Stimulated activated CD4-positive, alpha-beta T cell treated with anti-CD3 and anti-CD28 coated beads, Interleukin-4, amount 100 ng/mL, for 4 hours (primary cell): ENCODE measurements at places on chromosomes 7 and 10.

DNA sequence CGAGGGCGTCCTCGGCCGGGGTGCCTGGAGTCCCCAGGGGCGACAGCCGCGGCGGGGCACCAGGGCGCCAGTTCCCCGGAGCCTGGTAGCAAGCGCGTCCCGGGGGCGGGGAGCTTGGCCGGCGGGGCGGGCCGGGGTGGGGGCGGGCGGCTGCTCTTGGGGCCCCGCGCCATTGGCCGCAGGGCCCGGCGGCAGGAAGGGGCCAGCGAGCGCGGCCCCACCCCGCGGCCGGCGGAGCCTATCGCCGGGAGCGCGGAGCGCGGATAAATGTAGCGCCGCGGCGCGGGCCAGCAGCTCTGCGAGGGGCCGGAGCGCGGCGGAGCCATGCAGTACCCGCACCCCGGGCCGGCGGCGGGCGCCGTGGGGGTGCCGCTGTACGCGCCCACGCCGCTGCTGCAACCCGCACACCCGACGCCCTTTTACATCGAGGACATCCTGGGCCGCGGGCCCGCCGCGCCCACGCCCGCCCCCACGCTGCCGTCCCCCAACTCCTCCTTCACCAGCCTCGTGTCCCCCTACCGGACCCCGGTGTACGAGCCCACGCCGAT, at the start of gene HHEX:
HHEX (plus strand) TSS at position 293 of the 548 bp plus-strand sequence; CDS start at position 325, 32 bp downstream.
- DNase-seq: peak; percentile 24

GRCh38 chr7:138861051-138861450, 63.1 kb upstream of the ATP6V0A4 start:
- no peak for DNase-seq

- DNase-seq: no peak
Observed at GRCh38 chr7:49297958-49298357, 373.6 kb downstream of the CDC14C start.

DNA sequence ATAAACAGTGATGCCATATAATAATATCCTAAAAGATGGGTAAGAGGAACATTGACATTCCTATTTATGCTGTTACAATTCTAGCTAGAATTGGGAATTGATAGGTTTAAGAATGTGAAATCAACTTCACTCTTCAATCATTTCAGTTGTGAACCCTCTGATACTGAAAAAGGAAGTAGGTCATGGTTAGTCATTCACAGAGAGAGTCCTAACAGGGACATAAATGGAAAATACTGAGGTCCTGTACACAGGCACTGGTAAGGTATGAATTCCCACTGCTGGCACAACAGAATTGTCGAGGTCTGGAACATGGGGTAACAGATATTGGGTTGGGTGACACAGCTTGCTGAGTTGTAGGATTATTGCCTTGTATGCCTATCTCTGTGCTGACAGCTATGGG, 289.4 kb upstream of the LRRN3 start:
- DNase-seq: no peak
